HFF-Myc (cell line): ENCODE measurements at places on chromosomes 5 and 9.
A peak's percentile ranks its signal among the peaks of the same experiment; 100 is the strongest.

DNA sequence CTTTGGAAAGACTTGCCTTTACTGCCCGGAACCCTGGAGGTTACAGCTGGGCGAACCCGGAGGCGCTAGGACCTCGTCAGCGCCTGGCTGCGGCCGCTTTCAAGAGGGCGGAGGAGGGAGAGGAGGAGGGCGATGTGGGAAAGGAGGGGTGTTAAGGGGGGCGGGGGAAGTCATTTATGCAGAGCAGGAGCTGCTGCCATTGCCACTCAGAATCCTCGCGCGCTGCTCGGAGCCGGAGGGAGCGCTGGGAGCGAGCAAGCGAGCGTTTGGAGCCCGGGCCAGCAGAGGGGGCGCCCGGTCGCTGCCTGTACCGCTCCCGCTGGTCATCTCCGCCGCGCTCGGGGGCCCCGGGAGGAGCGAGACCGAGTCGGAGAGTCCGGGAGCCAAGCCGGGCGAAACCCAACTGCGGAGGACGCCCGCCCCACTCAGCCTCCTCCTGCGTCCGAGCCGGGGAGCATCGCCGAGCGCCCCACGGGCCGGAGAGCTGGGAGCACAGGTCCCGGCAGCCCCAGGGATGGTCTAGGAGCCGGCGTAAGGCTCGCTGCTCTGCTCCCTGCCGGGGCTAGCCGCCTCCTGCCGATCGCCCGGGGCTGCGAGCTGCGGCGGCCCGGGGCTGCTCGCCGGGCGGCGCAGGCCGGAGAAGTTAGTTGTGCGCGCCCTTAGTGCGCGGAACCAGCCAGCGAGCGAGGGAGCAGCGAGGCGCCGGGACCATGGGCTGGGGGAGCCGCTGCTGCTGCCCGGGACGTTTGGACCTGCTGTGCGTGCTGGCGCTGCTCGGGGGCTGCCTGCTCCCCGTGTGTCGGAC lies at the start of gene PCSK5:
TSS of gene PCSK5 (plus strand) at position 202 of the 805 bp plus-strand sequence. CDS start at position 711, 509 bp downstream.
- peak; percentile 53 for DNase-seq

DNA sequence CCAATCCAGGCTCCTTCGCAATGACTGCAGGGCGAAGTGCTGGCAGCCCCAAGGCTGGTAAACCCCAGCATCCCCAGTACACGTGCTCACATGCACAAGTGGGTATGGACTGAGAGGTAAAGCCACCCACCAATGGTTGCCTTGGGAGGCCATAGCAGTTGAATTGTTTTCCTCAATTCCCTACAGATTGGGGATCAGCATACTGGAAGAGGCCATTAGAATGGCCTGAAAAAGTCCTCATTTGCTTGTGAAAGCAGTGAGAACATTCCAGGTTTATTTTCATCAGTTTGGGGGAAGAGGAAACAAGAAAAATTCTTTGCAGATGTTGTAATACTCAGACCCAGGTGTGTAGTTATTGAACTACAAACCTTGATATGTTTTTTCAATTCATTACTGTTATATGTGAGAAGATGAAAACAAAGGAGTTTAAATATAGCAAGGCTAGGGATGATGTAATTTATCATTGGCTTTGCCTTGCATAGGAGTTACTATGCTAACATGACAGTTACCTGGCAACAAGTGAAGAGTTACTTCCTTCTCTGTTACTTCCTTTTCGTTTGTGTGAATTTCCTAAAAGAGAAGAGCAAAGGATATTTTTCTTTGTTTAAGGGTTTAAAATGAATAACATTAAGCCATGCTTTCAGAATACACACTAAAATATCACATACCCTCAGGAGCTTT lies 36.4 kb downstream of the MTMR12 start:
- no peak for DNase-seq

DNA sequence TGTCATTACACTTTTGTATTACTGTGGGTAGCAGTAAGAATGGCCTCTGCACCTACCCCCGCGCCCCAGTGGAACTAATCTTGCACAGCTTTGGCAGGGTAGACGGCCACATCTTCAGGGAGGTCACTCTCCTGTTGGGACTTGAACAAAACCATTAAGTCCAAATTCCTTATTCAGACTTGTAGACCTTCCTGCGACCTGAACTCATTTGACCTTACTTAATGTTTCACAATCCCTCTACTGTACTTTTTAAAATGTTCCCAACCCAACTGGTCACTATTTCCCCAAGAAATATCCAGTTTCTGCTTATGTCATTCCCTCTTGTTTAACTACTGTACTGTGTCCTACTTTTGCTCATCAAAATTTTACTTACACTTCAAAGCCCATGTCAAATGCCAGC lies 5.3 kb upstream of the FAM120AOS start:
- DNase-seq, result no peak

GRCh38 chr5:122163121-122164069 lies 34.0 kb downstream of the ZNF474 start:
- no peak for DNase-seq

- no peak for DNase-seq
Observed at GRCh38 chr5:111691914-111692313, 65.1 kb downstream of the NREP start.

DNA sequence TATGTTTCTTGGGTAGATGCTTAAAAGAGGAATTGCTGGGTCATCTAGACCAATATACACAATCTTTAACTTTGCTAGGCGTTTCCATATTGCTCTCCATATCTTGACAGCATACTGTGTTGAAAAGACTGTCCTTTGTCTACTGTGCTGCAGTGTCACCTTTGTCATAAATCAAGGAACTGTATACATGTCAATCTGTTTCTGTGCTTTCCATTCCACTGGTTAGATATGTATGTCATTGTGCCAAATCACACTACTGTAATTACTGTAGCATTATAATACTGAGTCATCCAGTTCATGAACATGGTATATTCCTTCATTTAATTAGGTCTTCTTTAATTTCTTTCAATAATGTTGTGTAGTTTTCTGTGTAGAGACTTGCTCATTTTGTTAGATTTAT lies 149.7 kb upstream of the RASGRF2 start:
- no peak for DNase-seq

DNA sequence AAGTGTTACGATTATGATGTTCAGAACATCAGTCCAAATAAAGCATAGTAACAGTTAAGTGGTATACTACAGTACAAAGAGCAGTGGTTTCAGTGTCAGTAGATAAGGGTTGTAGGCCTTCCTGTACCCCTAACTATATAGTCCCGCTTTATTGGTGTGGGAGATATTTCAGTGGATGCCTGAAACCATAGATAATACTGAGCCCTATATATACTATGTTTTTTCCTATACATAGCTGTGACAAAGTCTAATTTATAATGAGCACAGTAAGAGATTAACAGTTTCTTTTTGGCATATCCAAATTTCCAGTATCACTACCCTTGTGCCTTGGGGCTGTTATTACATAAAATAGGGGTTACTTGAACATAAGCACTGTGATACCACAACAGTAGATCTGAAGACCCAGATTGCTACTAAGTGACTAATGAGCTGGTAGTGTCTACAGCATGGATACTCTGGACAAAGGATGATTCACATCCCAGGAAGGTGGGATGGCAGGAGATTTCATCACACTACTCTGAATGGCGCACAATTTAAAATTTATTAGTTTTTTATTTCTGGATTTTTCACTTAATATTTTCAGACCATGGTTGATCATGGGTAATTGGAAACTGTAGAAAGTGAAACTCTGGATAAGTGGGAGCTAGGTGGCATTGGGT lies 119.3 kb downstream of the RPS23 start:
- DNase-seq, result no peak

- no peak for DNase-seq
Observed at GRCh38 chr9:136787690-136788400, 3.3 kb upstream of the TMEM141 start.

GRCh38 chr5:76040806-76041205 lies 42.4 kb upstream of the SV2C start:
- DNase-seq, result no peak

GRCh38 chr9:77391834-77392233 lies 214.5 kb downstream of the VPS13A start:
- no peak for DNase-seq

DNA sequence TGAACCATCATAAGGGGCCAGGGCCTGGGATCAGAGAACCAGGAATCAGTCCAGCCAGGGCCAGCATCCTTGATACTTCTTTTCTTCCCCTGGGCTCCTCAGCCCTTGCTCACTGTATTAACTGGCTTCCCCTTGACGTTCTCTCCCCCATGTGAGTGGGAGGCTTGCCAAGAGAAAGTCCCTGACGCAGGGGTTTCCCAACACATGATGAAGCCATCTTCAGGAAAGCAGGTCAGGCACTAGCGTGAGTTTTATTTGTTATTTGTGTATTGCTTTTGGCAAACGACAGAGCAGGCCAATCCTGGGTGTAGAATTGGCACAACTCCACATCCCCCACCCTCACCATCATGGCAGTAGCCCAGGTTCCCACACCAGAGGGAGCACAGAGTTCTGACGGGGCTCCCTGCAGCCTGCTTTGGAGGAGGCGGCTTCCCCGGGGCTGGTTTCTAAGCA lies 165.5 kb upstream of the NFIL3 start:
- peak; percentile 17 for DNase-seq

DNA sequence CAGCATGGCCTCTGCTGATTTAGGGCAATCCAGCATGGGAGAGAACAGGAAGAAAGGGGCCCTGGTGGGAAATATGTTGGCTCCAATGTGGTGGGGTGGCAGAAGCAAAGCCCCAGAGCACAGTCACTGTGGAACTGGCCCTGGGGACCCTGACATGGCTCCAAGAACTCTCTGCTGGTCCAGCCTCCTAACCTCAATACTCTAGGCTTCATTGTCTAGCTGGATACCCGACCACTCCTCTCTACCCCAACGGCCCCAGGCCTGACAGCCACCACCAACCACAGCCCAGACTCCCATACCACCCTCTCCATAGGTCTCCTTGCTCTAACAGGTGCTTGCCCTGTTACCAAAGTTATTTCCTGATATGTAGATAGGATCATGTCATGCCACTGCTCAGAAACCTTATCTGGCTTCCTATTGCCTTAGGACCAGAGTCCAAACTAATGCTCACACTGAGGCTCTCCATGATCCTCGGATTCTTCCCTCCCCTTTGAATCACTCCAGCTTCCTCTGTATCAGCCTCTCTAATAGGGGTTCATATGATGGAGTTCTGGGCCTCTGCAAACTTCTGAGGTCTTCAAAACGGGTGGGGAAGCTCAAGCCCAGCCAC lies 12.9 kb downstream of the ACSL6 start:
- no peak for DNase-seq

DNA sequence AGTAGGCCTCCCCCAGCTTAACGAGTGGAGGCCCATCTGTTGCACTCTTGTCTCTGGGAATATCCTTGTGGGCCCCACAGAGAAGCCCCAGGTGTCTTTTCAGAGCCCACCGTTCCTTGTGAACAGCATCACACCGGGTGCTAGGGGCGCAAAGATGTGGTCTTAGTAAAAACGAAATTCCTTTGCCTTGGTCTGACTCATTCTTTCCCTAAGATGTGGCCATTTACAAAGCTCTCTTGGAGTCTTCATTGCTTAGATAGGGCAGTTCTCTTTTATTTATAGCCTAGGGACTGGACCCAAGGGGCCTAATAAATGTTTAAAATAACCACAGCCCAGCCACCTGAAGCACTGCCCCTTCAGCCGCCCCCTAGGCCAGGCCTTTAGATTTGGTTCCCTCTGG lies 52.8 kb upstream of the RPL26L1 start:
- DNase-seq, result no peak

DNA sequence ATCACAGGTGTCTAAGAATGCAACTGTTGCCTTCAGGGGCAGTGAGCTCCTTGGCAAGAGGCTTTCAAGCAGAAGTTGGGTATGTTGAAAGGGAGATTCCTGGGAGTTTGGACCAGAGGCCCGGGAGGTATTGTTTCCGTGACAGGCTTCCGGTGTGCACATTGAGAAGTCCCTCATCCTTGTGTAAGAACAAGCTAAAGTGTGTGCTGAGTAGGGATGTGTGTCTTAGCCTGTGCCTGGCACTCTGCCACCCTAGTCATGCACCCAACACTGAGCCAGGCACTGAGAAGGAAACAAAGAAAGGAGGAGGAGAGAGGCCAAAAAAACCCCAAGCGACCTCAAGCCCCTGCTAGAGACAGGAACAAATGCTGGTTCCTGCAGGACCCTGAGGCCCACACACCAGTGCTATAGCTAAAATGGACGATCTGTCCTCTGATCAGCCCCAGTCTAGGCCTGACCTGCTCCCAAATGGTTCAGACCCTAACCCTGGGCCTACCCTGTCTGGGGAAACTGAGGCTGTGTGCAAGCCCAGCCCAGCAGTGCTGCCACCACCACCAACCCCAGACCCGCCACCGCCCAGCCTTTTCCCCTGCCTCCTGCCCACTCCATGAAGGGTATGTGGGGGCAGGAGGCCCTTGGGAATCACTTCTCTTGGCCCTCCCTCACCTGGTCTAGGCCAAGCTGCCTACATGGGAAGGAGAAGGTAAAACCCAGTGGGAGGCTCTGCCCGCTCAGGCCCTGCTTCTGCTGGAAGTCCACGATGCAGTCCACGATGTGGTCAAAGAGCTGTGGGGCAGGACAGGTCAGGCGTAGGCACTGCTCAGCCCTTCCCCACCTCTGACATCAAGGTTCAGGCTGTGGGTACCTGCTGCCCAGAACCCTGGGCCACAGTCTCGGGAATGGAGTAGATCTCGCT lies 12.6 kb downstream of the HK3 start:
- DNase-seq, result no peak

GRCh38 chr5:151456321-151456940 lies 9.0 kb downstream of the SLC36A1 start:
- DNase-seq, result no peak

DNA sequence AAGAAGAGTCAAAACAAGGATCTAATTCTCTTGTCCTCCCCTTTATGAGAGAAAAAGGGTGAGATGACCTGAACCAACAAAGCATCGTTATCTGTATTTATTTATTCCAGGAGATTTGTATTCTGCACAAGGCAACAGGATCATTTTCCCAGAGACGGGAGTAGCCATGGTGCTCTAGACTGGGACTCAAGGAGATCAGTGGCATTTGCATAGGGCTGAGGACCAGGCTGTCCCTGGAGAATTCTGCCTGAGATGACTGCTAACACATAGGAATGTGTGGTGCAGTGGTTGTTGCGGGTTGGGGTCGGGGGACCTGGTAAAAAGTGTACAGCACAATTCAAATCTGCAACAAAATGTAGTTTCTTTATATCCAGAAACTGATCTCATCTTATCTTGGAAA lies 22.3 kb upstream of the ZNF474 start:
- no peak for DNase-seq

DNA sequence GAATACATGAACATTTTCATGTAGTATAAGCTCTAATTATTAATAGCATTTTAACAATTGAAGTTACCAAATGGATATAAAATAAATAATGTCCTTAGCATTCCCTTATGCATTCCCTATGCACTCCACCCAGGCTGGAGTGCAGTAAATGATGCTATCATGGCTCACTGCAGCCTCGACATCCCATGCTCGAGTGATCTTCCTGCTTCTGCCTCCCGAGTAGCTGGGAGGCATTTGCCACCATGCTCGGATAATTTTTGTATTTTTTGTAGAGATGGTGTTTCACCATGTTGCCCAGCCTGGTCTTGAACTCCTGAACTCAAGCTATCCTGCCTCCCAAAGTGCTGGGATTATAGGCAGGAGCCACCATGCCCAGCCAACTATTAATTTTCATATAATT lies 184.0 kb downstream of the PBX3 start:
- no peak for DNase-seq

DNA sequence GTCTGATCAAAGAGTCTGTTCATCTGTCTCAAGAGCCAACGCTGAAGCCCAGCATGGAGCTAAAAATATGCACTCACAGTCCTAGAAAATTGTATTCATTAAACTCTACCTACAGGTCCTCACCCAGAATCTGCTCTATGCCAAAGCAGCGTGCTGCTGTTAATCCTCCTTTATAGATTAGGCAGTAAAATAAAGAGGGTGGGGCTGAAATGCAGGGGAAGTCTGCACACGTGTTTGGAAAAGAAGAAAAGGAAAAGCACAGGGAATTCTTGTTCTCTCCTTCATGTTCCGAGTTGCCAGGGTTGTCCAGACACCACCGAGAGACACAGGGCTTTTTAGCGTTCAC lies 121.4 kb upstream of the TMEM161B start:
- DNase-seq, result no peak

GRCh38 chr9:99172124-99173091 lies 49.3 kb downstream of the ALG2 start:
- DNase-seq, result no peak
